GM12891 (cell line): ENCODE measurements at places on chromosomes 11 and 22.

GRCh38 chr11:122271137-122271536 lies 155.1 kb upstream of the BLID start:
- no peak for DNase-seq

GRCh38 chr11:91686700-91687099 lies 537.9 kb upstream of the FAT3 start:
- DNase-seq: no peak

DNA sequence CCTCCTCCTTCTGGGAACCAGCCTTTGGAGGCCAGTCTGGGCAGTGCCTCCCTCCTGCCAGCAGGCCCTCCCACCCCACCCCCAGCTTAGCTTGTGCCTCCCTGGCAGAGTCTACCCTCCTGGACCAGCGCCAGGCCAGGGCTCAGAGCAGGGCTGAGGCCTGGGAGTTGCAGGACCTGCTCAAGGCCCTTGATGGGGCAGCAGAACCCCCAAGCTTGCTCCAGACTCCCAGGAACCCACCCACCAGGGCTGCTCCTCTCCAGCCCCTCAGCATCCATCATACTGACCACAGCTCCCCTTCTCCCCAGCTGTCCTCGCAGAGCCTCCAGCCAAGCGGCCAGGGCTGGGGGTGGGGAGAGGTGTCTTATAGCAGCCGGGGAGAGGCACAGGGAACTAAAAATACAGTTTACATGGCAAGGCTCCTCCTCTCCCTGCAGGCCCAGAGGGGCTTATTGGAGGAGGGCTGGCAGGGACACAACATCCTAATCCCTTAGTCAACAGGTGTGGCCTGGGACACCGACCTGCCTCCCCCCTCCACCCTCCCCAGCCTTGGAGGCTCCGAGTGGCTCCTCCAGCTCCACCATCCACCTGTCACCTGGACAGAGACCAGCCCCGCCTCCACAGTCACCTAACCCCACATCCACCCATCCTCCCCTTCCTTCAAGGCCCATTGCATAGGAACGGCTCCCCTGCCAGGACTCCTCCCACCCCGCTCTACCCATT lies 5.2 kb upstream of the MB start:
- no peak for DNase-seq

DNA sequence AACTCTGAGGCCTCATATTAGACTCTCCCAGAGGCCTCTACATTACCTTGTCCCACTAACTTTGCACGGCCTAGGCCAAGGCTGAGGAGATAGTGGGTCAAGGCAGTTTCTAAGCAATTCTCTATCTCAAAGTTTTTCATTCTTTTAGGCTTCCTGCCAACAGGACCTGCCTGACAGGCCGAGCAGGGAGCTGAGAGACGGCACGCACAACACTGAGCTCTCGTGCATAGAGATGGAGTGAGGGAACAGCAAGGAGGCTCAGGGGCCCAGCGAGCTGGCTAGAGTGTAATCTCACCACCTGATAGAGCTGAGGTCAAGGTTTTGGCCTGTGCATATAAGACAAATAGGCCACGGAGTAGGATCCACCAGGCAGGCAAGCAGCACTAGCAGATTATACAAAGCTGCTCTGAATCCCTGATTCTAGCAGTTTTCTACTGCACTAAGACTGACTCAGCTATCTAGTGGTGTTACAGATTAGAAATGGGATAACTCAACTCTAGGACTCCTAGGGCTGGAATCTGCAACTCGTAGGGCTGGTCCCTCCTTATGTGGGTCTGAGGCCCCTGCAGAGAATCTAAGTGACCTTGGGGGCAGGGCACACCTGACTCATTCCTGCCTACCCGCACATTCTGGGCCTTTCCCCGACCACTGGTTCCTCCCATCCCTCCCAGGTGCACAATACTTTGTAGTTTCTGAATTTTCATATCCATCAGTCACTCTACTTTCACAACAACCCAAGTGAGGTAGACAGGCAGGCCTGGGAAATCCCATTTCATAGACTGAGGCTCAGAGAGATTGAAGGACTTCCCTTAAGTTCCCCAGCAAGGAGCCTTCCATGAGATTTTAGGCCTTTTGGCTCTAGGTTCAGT lies 1.7 kb downstream of the CYB5R2 start:
- no peak for DNase-seq

DNA sequence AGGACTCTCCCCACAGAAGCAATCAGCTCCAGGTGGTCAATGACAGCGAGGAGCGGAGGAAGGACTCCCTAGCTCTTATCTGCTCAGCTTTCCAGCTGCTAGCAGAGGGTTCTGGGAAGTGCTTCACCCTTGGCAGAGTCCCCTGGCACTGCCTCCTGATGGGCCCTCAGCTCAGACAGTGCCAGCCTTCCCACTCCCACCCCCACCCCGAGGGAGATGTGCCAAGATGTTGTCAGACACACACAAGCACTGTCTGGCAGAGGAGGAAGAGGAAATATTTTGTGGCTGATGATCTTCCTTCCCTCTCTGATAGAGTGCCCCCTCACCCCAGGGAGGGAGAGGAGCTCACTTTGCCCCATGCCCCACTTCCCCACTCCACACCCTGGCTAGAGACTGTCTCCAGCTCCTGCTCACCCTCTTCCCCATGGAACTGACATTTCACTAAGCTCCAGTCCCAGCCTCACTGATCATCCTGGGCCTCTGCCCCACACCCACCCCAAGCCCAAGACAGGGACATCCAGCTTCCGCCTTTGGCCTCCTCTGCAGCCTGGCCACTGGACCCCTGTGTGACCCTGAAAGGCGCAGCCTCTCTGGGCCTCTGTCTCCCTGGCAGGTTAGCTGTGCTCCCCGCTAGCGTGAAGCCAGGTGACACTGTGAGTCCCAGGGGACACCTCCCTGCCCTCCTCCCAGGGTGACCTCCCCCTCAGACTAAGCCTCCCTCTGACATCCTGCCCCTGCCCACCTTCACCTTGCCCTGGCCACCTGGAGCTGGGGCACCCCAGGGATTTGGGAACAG lies 44.5 kb downstream of the SLCO2B1 start:
- no peak for DNase-seq

DNA sequence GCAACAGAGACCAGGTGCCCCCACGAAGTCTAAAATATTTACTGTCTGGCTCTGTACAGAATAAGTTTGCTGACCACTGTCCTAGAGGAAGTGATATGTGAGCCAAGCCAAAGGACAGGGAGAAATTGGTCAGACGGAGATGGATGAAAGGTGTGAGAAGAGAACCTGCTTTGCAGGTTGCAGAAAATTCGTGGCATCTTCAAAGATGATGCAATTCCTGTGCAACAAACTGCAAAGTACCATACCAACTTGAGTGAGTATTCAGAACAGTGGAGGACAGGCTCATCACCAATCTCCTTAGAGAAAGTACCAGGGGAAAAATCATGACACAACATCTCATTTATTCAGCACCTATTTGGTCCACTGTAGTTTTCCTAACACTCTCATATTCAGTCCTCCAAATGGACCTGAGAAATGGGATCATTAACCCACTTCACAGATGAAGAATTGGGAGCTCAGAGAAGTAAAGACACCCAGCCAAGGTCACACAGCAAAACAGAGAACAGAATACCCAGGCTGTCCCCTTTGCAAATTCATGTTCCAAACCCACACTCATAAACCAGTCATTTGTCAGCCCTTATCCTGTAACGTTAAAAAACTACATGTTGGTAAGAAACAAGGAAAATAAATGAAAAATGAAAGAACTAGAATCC lies 536.8 kb downstream of the MIAT start:
- no peak for DNase-seq

DNA sequence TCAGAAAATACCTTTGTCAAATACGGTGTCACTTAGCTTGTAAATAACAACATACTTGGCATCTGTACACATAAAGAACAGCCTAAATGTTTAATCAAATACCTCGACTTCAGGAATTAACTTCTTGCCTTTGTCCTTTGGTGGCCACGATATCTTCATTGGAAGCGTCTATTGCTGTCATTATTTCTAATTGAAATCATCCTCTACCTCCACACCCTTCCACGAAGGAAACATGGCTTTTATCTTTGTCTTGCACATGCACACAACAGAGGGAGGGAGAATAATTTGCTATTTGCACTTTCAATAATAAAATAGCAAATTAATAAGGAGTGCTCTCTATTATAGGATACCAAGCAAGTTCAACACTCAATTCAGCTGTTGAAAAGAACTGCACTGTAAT lies 25.8 kb upstream of the SOX6 start:
- DNase-seq: no peak

DNA sequence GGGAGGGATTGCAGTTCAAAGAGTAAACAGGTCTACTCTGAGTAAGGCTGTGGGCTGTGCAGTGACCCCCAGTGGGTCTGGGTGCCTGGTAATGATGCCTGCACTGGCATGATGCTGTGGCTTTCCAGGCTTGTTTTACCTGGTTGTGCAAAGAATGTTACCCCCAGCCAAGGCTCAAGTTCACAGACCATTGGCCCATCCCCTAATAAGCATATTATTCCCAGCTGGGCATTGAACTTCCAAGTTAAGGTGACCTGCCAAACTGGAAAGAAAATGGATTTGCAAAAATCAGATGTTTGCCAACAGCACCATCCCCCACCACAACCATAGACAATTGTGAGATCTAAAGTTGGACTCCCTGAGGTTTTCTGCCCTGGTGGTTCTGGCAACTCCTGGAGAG lies 7.9 kb upstream of the EHF start:
- DNase-seq: no peak

DNA sequence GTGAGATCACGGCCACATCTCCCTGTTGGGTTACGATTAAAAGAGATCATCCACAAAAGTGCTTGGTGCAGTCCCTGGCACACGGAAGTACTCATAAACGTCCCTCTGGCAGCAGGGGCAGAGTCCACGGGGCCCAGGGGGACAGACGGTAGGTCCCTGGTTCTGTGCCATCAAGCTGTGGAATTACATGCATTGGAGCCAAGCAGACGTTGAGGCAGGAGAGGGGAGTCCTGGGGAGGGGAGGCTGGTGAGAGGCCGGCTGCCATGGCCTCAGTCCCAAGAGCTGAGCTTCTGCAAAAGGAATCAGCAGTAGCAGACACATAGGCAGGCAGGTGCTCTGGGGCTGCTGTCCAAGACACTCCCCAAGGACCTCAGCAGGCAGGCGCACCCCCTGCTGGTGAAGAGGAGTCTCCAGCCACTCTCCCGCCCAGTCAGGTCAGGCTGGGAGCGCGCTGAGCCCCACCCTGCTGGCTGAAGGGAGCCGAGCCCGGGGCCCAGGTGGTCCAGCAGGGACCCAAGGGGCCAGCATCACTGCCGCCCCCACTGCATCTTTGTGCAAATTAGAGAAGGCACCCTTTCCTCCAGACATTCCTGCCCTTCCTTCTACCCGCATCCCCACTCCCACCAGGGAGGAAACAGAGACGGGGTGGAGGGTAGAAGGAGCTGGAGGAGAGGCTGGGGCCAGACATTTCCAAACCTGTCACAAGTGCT lies 7.6 kb upstream of the KCTD17 start:
- DNase-seq: peak; percentile 86

DNA sequence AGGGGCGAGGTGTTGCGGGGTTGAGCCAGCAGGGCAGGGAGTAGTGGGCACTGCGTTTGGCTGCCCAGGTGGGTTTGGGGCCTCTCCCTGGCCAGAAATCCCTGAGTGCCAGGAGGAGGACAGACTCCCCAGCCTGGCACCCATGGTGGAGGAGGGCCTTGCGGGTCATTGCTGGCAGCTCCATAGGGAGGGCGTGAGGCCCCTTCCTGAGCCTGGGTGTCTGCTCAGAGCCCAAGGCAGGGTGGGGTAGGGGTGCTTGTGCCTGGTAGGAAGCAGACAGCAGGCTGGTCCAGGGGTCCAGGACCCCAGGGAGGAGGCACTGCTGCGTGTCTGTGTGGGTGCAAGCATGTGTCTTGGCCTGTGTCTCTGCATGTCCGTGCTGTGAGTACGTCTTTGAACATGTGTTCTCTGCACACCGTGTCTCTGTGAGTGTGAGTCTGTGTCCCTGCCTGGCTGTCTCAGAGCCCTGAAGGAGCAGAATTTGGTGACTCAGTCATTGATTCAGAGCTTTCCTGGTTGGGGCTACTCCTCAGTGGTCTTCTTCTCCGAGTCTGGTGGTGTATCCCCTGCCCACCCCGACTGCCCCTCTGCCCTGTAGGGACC lies 3.9 kb downstream of the TSPAN4 start:
- DNase-seq: no peak

GRCh38 chr11:95360377-95361075 lies 129.5 kb upstream of the SESN3 start:
- DNase-seq: no peak

GRCh38 chr22:36154423-36154945 lies 6.1 kb downstream of the APOL3 start:
- no peak for DNase-seq
